ENCODE measurements at places on chromosomes 7 and 10.

- DNase-seq = no peak
Measured at GRCh38 chr7:103964269-103964668, 25.2 kb downstream of the RELN start.

- no peak for DNase-seq
Measured at GRCh38 chr7:141201145-141201885, 127.5 kb downstream of the TMEM178B start.

GRCh38 chr10:132308587-132309470, 1.1 kb upstream of the STK32C start:
- DNase-seq = no peak

- DNase-seq = no peak
Measured at GRCh38 chr10:112471878-112472487, 25.0 kb downstream of the VTI1A start.

- DNase-seq = no peak
Measured at GRCh38 chr10:68727146-68727545, 6.1 kb downstream of the CCAR1 start.

- no peak for DNase-seq
Measured at GRCh38 chr10:43222210-43222720, 44.6 kb downstream of the RASGEF1A start.

- no peak for DNase-seq
Measured at GRCh38 chr7:14303536-14303935, 314.1 kb upstream of the ETV1 start.

DNA sequence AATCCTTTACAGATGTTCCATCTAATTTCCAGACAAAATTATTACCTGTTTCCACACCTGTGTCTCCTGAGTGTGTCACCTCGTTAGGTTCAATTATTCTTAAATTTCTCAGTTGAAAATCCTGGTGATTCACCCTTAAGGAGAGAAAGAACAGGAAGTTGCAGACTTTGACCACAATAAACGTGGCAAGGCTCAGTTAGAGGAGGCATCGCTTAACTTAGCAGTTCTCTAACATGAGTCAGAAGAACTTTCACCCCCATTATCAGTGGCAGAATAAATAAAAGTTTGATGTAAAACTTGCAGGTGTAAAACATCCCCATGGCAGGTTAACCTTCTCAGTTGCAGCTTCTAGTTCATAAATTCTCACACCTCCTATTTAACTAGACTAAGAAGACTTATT, 8.3 kb downstream of the XPNPEP1 start:
- no peak for DNase-seq

- DNase-seq = no peak
Measured at GRCh38 chr10:124946945-124947344, 5.0 kb downstream of the ZRANB1 start.

GRCh38 chr10:3426190-3426845, 253.7 kb upstream of the PITRM1 start:
- DNase-seq = no peak

GRCh38 chr7:101953248-101953819, 135.9 kb downstream of the CUX1 start:
- DNase-seq = no peak

DNA sequence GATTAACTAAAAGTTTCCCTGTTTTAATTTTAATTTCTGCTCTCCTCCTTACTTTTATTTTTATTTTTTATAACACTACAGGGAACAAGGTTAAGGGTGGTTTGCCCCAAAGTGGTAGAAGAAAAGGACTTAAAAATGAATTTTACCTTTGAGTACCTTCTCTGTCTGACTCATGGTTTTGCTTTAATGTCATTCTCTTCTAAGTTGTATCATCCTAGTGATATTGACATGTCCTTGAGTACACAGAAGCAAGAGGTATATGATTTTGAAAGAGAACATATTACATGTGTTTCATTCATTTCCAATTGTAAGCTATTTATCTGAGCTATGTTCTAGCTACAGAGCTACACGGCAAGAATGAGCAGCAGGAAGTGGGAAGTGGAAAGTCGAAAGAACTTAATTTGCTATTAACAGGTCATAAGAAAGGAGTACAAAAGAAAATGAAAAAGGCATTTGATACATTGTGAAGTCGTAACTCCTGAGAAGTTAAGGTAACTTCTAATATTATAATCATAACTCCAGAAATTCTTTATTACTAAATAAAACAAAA, 112.5 kb downstream of the SEMA3A start:
- DNase-seq = no peak

DNA sequence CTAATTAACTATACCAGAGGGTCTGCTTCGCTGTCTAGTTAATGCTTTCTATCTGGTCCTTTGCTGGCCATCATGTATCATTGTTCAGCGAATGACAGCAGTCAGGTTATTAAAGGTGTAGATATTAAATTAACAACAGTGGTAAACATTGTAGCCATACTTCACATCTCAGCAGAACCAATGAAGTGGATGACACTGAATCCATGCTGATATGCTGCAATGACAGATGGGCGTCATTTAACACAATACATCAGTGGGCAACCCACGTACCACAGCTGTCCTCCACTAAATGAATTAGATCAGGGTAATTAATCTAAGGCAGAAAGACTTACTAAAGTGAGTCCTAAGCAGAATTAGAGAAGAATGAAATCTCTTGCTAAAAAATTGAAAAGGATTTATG, 767.2 kb downstream of the NXPH1 start:
- DNase-seq = no peak

DNA sequence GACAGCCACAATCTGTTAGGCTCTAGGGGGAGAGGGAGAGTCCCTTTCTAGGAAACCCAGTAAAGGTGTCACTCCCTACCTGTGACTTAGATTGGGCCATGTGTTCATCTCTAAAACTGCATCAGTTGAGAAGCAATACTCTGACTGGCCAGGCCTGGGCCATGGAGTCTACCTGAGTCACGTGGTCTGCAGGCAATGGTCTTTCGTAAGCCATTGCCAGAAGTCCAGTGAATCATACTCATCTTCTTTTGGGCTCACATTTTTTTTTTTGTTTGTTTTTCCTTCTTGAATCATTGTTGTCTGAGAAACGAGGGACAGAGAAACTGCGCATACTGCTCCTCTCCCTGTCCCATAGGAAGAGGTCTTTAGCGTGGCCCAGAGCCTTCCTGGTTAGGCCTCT, 215.6 kb downstream of the CCSER2 start:
- DNase-seq = no peak

- DNase-seq = no peak
Measured at GRCh38 chr7:39594988-39595620, 28.3 kb upstream of the RALA start.

GRCh38 chr7:17681965-17682364, 258.3 kb downstream of the SNX13 start:
- no peak for DNase-seq

- DNase-seq = no peak
Measured at GRCh38 chr10:49287689-49288340, 11.2 kb upstream of the C10orf71 start.

- no peak for DNase-seq
Measured at GRCh38 chr10:21604651-21605050, 70.6 kb downstream of the MLLT10 start.

DNA sequence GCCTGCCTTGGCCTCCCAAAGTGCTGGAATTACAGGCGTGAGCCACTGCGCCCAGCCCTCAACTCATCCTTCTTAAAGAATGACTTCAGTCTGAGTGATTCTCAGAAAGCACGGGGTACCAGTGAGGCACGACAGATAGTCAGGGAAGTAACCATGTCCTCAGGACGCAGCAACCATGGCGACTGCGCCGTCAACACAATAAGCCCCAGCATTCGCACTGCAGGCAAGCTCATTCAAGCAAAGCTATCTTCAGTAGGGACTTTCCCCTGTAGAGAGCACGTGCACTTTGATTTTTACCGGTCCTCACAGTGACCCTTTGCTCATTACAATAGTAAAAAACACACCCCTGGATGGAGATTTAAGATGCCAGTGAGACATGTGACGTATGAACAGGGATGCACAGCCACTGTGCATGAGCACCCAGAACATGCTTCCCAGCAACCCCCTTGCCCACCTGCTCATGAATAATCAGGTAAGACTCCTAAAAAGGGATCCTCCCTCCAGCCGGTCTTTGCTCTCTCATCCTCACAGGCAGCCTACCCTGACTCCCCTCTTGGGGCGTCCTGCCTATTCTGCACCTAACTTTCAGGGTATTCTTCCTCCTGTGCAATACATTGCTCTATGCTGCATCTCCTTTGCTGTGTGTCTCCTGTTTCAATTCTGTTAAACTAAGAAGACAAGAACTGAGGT, 9.1 kb downstream of the WDR86 start:
- DNase-seq = no peak

GRCh38 chr10:120854388-120854787, 3.2 kb downstream of the WDR11 start:
- no peak for DNase-seq

DNA sequence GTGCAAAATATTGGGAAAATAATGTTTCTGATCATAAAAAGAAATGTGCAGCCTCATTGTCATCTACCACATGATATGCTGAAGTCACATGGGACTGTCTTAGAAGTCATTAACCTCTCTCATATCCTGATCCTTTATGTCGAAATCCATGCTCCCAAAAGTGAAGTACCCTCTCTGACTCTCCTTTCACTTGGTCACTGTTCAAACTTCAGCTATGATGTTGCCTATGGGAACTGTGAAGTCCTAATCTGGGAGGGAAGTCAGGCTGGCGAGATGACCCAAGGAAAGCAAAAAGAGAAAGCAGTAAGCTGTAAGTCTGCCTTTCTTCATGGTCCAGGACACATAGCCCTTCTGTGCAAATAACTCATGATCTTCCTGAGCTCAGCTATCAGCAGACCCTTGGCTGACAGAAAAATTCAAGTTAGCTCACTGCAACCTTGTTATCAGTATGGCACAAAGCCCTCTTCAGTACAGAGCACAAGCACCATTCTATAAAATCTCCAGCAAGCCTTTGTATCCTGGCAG, 29.5 kb downstream of the WASL start:
- no peak for DNase-seq

GRCh38 chr7:66748791-66749190, 8.3 kb downstream of the RABGEF1 start:
- DNase-seq = no peak

DNA sequence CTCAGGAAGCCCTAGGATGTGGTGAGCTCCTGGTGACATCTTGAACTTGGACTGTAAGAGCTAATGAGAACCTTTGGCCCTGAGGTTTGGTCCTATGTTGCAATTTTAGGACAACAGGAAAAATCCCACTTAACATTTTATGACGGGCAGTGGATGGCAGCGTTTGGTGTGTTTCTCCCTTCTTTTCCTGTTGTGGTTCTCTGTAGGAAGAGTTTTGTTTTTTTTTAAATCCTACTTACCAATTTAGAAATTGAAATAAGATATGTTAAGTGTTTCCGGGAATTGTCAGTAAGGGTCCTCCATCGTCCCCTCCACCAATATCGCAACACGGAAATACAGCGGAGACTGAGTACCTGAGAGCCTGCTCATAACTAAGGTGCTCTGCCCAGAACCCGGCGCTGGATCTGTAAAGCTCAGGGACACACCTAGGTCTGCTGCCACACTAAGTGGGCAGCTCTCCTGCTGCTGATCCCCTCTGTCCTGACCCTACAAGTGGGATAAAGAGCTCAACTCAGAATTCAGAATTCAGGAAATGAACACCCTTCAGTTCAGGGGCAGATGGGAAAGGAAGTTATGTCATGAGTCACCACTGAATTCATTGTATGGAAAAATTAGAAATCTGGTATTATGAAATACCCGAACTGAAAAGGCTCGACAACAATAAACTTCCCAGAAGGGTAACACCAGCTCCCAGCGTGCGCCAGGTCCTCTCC, 9.1 kb upstream of the PROSER2 start:
- DNase-seq = no peak

- DNase-seq = peak; percentile 40
Measured at GRCh38 chr10:23702977-23703414, 264.1 kb downstream of the OTUD1 start.

GRCh38 chr10:124072106-124072505, 21.3 kb downstream of the CHST15 start:
- DNase-seq = no peak

GRCh38 chr10:86598151-86598550, 56.2 kb upstream of the OPN4 start:
- no peak for DNase-seq

Data from progenitor cell of endocrine pancreas (in vitro differentiated cells).